ENCODE measurements at places on chromosomes 11 and 22.

DNA sequence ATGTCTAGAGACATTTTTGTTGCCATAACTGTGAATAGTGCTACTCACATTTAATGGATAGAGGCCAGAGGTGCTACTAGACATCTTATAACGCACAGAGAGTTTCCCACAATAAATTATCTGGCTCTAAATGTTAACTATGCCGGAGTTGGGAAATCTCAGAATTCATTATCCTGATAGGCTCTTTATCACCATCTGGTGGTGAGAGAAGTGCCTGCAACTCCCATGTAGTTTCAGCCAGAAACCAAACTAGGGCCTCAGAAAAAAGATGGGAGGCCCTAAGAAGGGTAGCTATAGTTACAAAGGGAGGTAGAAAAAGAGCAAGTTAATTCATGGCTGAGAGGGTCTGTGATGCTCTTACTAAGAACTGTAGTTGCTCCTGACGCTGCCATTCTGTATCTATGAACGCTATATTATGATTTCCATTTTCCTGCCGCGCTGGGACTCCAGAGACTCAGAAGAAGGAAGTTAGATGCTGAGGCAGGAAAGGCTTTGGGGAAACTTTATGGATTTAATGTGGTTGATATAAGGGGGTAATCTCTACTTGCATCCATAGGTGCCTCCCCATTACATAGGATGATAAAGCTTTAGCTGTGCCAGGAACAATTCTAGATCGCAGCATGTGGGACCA lies 22.9 kb upstream of the MRPL17 start:
- no peak for DNase-seq

- no peak for DNase-seq
Observed at GRCh38 chr11:44987506-44987905, 36.8 kb upstream of the TP53I11 start.

GRCh38 chr11:15742626-15743519 lies 613.5 kb downstream of the SOX6 start:
- no peak for DNase-seq

- DNase-seq, result no peak
Observed at GRCh38 chr11:88531831-88532230, 194.3 kb upstream of the CTSC start.

DNA sequence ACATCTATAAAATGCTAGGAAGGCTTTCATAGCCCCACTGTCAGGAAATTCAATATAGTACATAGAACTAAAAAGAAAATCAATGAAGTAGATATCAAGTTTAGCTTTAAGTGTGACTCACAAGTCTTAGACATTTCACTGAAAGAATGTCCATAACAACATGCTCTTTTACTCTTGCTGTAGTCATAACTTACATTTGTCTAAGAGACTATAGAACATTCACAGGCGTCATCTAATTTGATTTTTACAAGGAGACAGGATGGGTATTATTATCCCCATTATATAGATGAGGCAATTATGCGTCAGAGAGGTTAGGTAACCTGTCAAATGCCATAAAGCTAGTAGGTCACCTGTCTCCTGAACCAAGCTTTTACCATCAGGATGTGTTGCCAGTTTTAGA lies 36.9 kb downstream of the BDNF start:
- DNase-seq, result no peak

- no peak for DNase-seq
Observed at GRCh38 chr22:34805771-34806170, 260.2 kb upstream of the ISX start.

DNA sequence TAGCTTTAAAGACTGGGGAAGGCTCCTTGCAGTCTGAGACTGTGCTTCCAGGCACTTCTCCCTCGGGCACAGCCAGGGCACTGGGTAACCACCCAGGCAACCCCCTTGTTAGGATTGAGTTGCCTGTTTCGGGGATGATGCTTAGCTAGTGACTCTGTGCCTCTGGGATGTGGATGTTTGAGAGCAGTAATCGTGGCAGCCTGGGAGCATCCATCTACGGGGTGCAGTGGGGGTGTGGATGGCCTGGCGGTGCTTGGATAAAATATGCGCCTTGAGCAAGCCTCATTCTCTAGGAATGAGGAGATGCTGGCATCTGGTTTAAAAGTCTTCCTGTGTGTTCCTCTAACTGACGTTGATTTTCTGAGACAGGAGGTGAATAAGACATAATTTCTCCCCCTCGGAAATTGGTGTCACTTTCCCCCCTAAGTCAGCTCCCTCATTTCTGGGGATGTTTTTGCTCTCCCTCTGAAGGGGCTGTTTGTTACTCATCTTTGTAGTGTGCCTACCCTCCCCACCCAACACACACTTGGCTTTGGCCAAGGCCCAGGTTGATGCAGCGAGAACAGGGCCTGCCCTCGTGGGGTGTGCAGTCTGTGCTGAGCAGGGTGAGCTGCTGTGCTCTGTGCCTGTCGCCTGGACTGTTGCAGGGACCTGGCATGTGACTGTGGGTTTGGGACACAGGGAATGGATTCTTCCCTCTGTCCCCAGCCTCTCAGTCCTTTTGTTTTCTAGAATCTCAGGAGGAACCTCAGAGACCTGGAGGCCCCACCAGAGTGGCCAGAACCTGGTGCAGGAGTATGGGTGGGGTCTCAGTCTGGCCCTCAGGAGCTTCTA lies 2.0 kb downstream of the GNAZ start:
- no peak for DNase-seq

- peak; percentile 29 for DNase-seq
Observed at GRCh38 chr22:41524809-41525449, 19.3 kb downstream of the POLR3H start.

DNA sequence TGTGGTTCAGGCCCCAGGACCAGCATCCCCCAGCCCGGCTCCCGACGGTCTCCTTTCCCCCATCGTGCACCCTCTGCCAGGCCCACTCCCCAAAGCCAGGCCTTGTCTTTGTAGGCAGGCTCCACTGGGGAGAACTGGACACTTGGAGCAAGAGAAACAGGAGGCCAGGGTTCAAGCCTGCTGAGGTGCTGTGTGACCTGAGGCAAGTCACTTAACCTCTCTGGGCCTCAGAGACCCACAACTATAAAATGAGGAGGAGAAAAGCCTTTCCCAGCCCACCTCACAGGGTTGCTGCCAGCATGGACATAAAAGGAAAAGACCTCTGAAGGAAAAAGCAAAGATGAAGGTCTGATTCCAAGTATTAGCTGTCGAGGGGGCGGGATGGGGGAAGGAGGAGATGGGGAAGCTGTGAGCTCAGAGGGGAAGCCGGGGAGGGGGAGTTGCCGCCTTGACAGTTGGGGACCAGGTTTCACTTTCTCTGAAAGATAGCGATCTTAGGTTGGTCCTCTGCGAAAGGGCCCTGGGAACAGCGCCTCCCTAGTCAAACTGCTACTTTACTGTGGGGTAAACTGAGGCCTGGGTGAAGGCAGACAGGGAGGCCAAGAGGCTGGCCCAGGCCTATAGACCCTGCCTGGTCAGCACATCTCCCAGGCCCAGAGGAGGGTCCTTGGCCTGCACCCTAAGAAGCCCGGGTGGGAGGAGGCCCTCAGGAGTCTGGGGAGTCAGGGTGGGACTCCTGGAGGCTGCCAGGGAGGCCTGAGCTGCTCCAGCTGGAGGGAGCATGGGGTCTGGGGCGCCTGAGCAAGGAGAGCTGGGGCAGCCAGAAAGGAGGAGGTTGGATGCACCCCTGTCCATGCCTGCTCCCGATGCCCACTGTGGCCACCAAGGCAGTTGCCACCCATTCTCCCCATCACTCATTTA lies 991 bp upstream of the OSM start:
- DNase-seq, result no peak

GRCh38 chr11:40405614-40406013 lies 1053.8 kb downstream of the LRRC4C start:
- no peak for DNase-seq

- no peak for DNase-seq
Observed at GRCh38 chr11:122804161-122804560, 34.1 kb upstream of the CRTAM start.

DNA sequence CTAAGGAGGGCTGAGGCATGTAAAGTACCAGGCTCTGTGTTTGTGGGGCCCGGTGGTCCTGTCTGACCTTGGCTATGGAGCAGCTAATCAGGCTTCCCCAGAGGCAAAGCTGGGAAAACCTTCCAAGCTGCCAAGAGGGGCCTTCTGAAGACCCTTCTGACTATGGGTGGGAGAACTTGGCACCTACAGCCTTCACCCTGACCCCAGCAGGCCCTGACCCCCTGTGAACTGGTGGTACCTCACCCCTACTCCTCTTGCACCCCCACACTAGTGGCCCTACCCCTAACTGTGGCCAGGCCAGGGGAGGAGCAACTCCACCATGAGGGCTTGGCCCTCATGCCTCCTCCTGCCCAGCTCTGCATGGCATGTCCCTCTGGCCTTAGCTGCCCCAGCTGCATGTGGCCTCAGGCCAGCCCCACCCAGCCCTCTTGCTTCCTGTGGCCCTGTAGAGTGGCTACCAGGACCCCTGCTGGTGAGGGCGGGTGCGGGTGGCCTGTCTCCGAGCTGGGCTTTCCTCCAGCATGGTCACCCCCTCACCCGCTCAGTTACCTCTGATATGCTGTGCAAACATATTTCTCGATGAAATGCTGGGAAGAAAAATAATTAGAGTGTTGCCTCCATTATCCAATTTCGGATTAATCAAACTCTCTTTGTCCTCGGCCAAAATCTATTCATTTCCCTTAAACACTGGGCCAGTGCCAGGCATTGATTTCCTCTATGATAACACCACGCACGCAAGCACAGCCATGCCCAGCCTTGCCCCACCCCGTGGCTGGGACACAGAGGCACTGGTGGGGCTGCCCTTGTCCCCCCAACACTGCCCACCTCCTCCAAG lies 7.5 kb downstream of the GNAZ start:
- DNase-seq, result no peak

- DNase-seq, result no peak
Observed at GRCh38 chr11:103541186-103541795, 432.1 kb downstream of the DYNC2H1 start.

DNA sequence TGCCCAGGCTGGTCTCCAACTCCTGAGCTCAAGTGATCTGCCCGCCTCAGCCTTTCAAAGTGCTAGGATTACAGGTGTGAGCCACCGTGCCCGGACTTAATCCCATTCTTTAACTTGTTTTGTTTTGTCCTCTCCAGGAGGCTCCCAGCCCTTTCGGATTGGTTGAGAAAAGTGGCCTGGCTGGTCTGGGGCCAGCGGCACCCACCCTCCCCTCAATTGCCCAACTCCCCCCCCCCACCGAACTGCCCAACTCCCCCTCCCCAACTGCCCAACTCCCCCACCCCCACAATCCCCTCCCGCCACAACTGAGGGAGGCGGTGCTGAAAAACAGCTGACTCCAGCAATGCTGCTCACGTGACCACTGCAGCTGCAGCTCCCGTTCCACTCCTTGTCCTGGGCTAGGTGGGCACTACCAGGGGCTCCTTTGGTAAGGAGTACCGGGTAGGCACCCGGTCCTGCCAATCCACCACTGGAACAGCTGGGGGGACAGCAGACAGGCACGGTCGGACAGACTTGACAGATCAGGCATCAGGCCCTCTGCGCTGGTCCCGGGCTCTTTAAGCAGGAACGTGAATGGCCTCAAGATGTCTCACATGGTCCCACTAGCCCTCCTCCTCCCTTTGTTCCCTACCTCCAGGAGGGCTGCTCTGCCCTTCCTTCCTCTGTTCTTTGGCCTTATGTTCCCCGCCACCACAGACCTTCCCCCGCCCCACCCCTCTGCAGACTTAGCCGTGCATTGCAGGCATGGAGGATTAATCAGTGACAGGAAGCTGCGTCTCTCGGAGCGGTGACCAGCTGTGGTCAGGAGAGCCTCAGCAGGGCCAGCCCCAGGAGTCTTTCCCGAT lies at the start of gene TCN2:
TSS of gene TCN2 (plus strand) at position 720 of the 845 bp plus-strand sequence. CDS start 158 bp downstream, outside the sequence.
- no peak for DNase-seq

DNA sequence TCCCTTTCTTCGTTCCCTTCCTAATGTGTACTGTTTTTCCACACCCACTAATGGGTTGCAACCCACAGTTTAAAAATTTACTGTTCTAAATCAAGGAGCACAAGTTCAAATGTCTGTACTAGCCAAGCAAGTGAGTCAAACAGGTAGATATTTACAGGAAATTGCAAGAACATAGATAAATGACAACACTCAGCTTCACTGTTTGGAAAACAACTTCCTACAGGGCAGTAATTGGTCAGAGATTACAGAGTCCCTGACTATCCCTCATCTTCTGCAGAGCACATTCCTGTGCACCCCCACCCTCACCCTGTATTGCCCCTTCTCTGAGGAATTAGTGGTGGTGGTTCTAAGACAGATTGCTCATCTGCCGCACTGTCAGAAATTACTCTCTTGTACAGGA lies 1.9 kb downstream of the SERPING1 start:
- DNase-seq, result no peak

GRCh38 chr11:79019975-79020374 lies 420.9 kb downstream of the TENM4 start:
- no peak for DNase-seq

GRCh38 chr11:28114731-28115130 lies 6.5 kb downstream of the METTL15 start:
- no peak for DNase-seq

DNA sequence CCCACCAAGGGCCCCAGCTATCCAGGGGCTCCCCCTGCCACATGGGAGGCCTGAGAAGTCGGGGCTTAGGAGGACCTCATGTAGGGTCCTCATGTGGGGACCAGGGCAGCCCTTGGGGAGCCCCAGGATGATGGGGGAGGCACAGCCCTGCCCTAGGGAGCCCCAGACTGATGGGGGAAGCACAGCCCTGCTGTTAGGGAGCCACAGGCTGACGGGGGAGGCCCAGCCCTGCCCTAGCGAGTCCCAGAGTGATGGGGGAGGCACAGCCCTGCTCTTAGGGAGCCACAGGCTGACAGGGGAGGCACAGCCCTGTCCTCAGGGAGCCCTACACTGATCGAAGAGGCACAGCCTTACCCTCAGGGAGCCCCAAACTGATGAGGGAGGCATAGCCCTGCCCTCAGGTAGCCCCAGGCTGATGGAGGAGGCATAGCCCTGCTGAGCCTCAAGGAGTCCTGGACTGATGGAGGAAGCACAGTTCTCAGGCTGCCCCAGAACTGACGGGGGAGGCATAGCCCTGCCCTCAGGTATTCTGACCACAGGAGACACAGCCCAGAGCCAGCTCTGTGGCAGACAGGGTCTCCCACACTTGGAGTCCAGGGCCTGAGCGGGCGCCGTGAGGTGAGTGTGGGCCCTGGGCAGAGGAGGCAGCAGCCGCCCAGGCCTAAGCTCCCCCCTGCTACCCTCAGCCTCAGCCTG lies 10.8 kb downstream of the PRR33 start:
- no peak for DNase-seq

DNA sequence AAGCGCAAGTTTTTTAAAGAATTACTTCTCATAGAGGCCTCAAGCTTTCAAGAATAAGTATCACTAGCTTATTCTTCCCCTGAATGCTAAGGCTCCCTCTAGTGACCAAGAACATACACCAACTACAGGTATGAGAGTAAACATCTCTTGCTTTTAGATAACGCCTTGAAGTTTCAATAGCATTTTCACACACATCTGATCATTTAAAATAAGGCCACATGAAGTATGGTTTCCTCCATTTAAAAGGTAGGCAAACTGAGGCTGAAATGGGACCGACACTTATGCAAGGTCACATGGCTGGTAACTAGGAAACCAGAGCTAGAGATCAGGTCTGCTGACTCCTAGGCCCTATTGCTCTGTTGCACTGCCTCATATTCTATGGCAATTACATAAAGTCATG lies 66.5 kb downstream of the CCDC34 start:
- no peak for DNase-seq

GRCh38 chr11:118396097-118396501 lies 5.3 kb upstream of the ATP5MG start:
- no peak for DNase-seq
